Metanephros (tissue), 2 donors: ENCODE measurements at places on chromosomes 5 and 9. TPM values are rescaled to one million over a fixed set of nuclear protein-coding genes. Genes with fewer than 3 reads are reported as not detected.

Gene DOK3
- total RNA-seq: 11.3 TPM

Gene URM1
- 38.7 TPM for total RNA-seq

Gene PCDHA11
- total RNA-seq: 0.82 TPM

Gene ADAMTS12
- 26.5 TPM for total RNA-seq

Gene OR13C4
- total RNA-seq: not detected

Gene CYSRT1
- 0.76 TPM for total RNA-seq

Gene GZMA
- 1.8 TPM for total RNA-seq

Gene RGS3
- total RNA-seq: 65.4 TPM

Gene PRLR
- total RNA-seq: 27.6 TPM

Gene SHISAL2B
- total RNA-seq: not detected

Gene ADGRD2
- not detected for total RNA-seq

Gene GRIN3A
- total RNA-seq: 2.5 TPM

Gene CORO2A
- total RNA-seq: 1.4 TPM

Gene KCNMB1
- 0.64 TPM for total RNA-seq

Gene EQTN
- 1.4 TPM for total RNA-seq

Gene ANXA2R
- 4.3 TPM for total RNA-seq
